CD4-positive, alpha-beta T cell treated with Interleukin-15 for 1 hour (primary cell): ENCODE measurements at places on chromosomes 2 and 18.

DNA sequence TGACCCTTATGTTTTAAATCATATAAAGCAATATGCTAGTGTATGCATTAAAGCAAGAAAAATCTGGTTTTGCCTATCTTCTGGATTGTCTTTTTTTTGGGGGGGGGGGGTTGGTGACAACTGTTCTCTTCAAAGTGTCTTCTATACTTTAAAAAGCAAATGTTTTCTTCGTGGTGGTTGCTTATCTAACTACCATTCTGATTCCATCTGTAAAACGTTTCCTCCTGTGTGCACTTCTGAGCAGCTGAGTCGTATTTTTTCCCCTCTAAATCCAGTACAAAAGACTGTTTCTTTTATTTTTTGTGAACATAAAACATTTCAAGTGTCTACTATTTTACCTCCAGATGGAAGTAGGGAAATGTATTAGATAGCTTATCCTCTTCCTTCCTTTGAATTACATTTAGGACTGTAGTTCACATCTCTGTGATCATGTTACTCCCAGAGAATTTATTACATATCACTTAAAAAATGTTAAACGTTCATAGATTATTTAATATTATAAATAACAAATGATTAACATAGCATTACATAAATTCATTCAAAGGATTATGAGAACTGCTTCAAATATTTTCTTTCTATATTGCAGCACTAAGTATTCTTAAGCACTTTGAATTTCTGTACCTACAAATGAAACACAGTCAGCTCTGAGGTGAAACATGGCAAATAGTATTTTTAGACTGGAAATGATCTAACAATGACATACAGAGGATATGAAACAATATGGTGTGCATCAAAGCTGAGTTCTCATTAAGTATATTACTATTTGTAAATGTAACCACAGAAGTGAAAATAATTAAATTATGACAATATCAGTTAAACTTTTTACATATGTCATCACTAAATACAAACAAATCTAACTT lies 56.4 kb downstream of the SCN3A start:
- DNase-seq: no peak

DNA sequence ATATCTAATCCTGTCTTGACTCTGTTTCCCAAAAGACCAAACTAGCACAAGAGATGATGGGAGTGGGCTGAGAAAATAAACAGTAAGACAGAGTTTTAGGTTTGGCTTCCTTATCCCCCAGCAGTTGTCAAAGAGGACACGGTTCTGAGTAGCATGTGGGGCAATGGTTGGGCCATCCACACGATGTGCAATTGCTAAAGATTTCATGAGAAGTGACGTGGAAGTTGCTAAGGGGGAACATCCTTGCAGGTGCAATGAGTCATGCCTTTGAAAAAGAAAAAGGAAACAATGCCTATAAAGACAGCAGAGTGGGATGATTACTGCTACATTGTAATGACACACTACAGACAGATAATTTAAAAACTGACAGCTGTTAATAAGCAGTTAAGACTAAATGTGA lies 1395.8 kb downstream of the LRP1B start:
- no peak for DNase-seq

- no peak for DNase-seq
Measured at GRCh38 chr2:11812466-11813248, 66.2 kb downstream of the LPIN1 start.

GRCh38 chr2:128262315-128263253 lies 56.1 kb downstream of the HS6ST1 start:
- DNase-seq: no peak

DNA sequence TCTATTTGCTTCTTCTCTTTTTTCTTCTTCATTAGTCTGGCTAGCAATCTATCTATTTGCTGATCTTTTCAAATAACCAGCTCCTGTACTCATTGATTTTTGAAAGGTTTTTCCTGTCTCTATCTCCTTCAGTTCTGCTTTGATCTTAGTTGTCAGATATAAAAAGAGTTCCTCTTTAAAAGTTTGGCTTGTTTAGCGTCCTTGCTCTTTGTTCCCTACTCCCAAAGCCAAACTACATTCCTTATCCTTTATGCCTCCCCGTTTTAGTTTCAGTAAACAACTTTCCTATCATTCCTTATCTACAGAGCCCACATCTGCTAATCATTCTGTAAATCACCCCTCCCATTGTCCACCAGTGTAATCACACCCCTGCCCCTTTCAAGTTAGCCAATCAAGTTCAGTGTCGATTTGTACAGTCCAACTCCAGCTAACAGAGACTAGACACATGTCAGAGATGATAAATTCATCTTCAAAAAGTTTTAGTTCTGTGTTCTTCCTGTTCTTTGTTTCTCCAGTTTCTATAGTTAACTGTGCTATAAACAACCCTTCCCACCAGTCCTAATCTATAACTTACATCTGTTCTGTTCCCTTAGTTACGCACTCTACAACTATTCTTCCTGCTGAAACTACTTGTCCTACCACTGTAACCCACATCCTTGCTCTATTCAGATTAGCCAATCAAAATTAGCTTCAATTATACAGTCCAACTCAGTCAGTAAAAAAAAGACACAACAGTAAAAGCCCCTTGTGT lies 44.4 kb downstream of the TFPI start:
- DNase-seq: no peak

- DNase-seq: no peak
Measured at GRCh38 chr18:2143636-2144035, 427.7 kb downstream of the METTL4 start.

DNA sequence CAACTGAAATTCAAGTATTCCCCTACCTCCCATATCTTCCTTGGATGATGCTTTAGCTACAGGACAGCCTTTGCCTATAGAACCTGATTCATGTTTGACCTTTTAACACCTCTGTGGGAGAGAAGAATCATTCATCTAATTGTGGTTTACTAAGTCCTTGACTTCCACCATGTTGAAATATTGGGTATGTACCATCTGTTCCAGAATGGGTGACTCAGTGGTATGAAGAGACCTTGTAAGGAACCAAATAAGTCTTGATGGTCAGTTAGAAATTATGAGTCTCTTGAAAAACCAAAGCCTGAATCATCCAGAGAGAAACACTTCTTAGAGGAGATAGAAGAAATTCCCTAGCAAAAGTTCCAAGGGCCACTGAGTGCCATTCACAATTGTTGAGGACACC lies 27.5 kb downstream of the STAMBP start:
- DNase-seq: no peak
